ENCODE measurements at places on chromosomes 16 and 17.

DNA sequence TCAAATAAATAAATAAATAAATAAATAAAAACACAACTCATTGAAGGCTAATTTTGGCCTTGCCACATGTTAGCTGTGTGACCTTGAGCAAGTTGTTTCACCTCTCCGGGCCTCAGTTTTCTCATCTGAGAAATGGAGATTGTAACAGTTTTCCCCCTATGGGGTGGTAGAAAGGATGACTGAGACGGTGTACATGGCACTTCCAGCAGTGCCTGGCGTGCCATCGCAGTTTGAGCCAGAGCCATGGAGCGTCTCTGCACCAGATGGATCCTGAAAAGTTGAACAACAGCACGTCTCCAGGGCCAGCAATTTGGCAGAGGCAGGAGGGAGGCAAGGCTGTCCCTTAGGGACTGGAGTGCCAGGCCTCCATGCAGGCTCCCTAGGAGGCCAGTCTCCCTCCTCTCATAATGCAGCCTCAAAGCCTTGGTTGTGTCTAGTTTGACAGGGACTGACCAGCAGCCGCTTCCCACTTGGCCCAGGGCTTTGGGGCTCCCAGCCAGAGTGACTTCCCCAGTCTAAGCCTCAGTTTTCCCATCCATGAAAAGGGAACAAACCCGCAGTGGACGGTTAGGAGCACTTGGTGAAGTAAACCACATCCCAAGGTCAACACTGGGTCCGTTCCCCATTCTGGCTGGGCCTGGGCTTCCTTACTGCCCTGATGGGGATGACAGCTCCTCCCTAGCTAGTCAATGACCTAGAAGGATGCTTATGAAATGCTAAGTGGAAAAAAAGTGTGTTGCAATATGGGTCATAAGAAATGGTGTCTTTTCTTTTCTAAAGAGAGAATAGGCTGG is 19.3 kb downstream of the SOCS1 start:
- DNase-seq, result no peak

GRCh38 chr16:65116216-65116615 is 5.6 kb downstream of the CDH11 start:
- DNase-seq, result peak; percentile 16

- peak; percentile 77 for DNase-seq
Measured at GRCh38 chr17:46977348-46977747, 1.7 kb downstream of the RPRML start.

- no peak for DNase-seq
Measured at GRCh38 chr17:42585353-42585752, 7.8 kb upstream of the PSMC3IP start.

DNA sequence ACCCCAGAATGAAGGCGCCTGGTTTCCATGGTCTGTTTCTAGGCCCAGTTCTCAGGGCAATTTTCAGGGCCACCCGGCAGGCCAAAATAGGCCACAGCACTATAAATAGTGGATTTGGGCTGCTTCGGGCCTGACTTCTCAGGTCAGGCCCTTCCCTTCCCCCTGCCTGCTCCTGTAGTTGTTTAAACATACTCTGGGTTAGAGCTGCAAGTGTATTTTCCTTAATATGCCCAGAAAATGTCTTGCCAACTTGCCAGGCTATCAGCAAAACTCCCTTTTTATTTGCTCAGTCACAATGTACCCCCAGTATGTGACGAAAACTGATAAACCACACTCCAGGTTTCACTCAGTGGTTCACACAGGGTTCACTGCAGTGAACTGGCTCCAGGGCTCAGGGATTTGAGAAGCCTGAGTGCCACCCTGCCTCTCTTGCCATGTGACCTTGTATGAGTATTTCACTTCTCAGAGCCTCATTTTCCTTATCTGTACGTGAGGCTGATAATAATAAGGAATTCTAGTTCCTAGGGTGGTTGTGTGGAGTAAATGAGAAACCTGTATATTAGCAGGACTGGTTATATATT is 76.5 kb downstream of the GPRC5B start:
- DNase-seq, result no peak
